Activated T-cell treated with anti-CD3 and anti-CD28 coated beads, Interleukin-2, amount 50 U/mL, for 1 hour (primary cell): ENCODE measurements at places on chromosomes 6 and 20.

DNA sequence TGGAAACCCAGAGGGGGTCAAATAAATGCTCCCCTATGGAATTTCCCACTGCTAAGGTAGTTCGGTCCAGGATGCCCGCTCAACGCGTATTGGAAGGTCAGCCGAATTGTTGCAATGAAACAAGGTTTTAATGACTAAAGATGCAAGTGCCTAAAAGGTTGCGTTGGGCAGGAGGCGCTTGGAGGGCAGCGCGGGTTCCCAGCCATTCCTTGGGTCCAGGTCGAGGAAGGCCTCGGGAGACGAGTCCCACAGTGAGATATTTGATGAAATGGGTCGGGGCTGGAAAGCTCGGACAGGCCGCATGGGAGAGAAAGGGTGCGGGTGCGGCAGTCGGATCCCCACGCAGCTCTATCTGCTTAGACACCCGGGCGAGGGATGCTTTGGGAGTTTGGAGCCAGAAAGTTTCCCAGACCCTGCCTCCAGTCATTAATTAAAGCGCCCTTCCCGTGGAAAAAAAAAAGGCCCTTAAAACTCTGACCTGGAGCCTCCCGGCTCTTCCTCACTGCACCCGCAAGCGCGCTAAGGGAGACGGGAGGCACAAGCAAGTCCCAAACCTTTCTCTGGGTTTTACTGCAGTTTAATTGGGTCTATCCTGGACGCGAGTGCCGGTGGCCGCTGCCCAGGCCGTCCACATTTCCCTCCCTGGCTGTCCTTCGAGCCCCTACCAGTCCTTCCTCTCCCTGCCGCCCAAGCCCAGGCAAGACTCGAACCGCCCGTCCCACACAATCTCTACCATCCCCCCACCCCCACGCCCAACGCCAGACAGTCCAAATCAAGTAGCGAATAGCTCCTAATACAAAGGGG is 24.2 kb downstream of the TFAP2A start:
- DNase-seq = no peak

- no peak for DNase-seq
Measured at GRCh38 chr6:36505744-36506534, 41.3 kb downstream of the STK38 start.

DNA sequence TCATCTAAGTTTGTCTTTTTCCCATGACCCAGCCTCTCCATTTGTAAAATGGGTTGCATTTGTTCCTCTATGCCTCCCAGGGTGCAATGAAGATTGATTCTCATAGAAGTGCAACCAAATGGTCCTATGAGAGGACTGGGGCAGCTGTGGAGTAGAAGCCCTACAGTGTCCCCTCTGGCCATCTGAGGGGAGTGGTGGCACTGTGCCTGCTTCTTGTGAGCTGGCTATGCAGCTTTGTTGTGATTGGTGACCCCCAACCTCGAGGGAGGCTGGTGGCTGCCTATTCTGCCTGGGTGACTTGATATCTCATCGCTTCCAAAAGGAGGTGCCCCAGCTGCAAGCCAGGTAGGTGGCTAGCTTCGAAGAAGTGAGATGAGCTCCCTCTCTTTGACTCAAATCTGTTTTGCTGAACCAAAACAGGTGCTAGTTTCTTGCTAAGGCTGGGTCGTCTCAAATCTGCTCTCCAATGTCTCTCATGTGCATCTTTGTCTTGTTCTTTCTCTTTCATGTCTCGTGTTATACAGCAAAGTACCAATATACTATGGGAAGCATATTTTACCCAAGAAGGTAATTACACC is 33.9 kb downstream of the TXLNB start:
- DNase-seq = no peak

GRCh38 chr6:153167061-153167891 is 36.2 kb upstream of the RGS17 start:
- no peak for DNase-seq

DNA sequence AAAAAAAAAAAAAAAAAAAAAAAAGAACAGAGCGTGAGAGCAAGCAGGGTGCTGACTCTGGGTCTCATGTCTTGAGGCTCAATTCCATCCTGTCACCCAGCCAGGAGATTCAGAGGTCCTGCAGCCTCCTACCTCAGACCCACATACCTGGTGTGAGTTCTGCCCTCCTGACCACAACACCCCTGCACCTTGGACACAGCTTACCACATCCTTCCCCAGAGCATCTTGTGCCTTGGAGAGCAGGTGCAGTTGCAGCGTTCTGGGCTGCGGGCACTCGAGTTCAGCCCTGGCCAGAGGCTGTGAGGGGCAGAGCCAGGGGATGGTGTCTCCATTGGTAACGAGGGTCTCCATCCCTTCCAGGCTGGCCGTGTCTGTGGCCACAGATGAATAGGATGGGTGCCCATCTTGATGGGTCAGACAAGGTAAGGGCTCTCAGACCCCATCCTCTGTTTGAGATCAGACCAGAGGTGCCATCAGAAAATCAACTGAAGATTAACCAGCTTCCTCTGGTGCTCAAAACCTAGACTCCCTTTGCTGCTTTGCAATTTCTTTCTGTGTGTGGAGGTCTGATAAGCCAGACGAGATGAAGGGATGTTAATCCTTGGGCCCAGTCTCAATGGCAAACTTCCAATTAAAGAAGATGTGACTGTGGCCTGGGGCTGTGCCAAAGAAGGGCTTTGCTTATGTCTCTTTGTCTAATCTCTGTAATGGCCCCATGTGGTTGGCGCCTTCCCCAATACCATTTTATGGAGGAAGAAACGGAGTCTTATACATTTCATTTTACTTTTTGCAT is 14.7 kb upstream of the ZNF831 start:
- DNase-seq = no peak

GRCh38 chr6:144181639-144182038 is 31.3 kb downstream of the STX11 start:
- no peak for DNase-seq

GRCh38 chr20:35575958-35576357 is 34.1 kb downstream of the ERGIC3 start:
- DNase-seq = no peak

DNA sequence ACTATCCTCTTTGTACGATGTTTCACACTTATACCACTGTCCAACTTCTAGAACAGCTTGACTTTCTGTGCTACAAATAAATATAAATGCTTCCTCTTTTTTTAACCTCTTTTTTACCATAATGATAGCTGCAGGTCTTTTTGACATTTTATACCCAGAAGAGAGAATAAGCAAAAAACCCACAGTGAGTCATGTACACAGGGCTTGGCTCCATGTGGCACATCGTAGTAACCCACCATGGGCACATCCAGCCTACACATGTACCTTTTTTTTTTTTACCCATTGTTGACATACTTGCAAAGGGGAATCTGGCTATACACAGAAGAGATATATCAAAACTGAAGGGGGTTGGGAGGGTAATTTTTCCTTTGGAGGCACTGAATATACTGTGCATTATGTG is 59.5 kb upstream of the RSPO3 start:
- DNase-seq = no peak

- no peak for DNase-seq
Measured at GRCh38 chr6:136750696-136751521, 41.4 kb downstream of the MAP3K5 start.

DNA sequence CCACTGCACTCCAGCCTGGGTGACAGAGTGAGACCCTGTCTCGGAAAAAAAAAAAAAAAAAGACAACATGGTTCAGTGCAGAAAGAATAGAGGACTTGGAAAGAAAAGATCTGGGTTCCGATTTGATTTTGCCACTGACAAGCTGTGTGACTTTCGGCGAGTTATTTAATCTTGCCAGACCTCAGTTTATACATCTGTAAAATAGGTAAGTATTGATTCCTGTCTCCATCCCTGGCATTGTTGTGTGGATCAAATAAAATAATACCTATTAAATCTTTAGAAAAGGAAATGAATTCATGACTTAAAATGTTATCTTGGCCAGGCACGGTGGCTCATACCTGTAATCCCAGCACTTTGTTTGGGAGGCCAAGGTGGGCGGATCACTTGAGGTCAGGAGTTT is 7.0 kb downstream of the ITCH start:
- DNase-seq = no peak

DNA sequence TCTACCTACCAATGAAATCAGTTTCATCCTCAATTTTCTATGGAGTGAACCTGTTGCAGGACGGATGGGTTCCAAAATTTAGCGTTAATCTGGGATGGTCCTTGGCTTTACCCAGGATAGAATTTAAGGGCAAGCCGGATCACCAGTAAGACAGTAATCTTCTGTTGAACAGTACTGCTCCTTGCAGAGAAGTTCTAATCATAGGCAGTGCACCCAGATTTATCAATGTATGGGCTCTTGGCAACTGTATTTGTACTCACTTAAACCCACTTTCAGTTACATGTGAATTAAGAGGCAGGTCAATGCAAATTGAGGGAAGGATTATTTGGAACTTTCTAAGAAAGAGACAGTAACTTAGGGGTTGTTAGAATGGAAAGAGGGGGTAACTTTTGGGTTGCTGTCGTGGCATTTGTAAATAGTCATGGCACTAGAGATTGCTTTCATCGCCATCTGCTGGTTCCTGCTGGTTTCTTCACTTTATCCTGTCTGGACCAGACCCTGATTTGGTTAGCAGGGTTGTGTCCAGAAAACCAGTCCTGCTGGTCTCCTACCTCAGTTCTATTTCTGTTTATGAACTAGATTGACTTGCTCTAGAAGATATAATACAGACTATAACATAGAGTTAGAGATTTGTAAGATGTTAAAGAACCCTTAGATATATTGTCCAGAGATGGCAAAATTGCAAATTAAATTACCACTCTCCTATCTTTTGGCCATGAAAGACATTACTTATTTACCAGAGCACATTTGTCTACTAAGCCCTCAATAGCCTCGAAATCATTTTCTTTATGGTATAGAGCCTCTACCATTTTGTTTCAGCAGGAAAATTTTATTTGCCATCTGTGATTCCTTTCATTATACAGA is 646.3 kb downstream of the UTRN start:
- DNase-seq = no peak

- DNase-seq = peak; percentile 84
Measured at GRCh38 chr6:32413427-32414047, 6.6 kb upstream of the BTNL2 start.
